Daoy (cell line): ENCODE measurements at places on chromosomes 12 and 14. TPM values are rescaled to one million over a fixed set of nuclear protein-coding genes. Genes with fewer than 3 reads are reported as not detected.
A peak's percentile ranks its signal among the peaks of the same experiment; 100 is the strongest.

FAM181A gene
- total RNA-seq = not detected in 2 replicates

C14orf132 gene
- total RNA-seq = 3.7 and 5.9 TPM in 2 replicates

- peak; percentile 52 for DNase-seq
These were observed 115.1 kb downstream of the GALC start for GRCh38 chr14:87877877-87878276.

- DNase-seq = no peak
These were observed 49.5 kb upstream of the RIC8B start for GRCh38 chr12:106724934-106725333.

ACADS gene
- 9.4 and 10.9 TPM in 2 replicates for total RNA-seq

SIX4 gene
- total RNA-seq = 13.9 and 20.6 TPM in 2 replicates
